ENCODE measurements at places on chromosomes 6 and 20. TPM values are rescaled to one million over a fixed set of nuclear protein-coding genes. Genes with fewer than 3 reads are reported as not detected.

Gene MRPS10
- 43.3 TPM for polyA plus RNA-seq

Gene CRISP3
- not detected for polyA plus RNA-seq

Gene ECI2
- polyA plus RNA-seq, result 55.3 TPM

Gene CDH22
- polyA plus RNA-seq, result not detected

Gene SLC16A10
- not detected for polyA plus RNA-seq

Gene PROCR
- polyA plus RNA-seq, result 28.0 TPM

DNA sequence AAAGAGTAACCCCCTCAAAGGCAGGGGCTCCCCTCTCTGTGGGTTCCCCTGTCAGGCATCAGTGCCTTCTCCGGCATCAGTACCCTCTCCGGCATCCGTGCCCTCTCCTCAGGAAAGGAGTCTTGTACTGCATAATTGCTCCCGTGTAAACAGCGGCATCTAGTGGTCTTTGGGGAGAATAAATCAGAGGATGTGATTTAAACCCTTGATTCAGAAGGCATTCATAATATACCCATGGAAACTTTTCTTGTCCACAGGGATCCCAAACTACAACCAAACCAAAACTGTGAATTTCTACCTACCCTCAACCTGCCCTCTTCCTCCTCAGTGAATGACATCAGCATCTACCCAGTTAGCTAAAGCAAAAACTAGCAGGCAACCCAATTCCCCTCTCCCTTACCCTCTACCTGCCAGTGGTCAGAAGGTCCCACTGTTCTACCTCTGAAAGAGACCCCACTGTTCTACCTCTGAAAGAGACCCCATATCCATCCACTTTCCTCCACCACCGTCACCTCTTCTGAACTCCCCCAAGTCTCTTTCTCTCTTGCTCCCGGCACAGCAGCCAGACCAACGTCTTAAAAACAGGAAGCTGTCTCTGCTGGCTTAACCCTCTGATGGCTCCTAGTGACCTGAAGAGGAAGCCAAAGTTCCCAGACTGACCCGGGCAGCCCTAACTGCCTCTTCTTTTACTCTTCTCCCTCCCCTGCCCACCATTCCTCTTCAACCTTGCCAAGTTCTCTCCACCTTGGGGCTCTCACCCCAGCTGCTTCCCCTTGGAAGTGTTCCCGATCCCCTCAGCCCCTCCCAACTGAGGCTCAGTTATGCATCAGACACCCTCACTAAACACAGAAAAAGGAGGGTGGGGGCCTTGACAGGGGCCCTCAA, 27.2 kb downstream of the UBE2V1 start:
- no peak for DNase-seq

GRCh38 chr20:43507150-43508080, at the start of gene L3MBTL1:
Gene L3MBTL1, plus strand, starts transcription at chr20:43507697. Its CDS starts 5,807 bp downstream, at chr20:43513504.
- no peak for DNase-seq

GRCh38 chr6:21335591-21335990, 258.0 kb upstream of the SOX4 start:
- DNase-seq, result no peak

- no peak for DNase-seq
Measured at GRCh38 chr20:60570481-60571277, 612.5 kb downstream of the CDH26 start.

GRCh38 chr20:21096321-21097043, 9.7 kb downstream of the LINC00237 start:
- no peak for DNase-seq

- DNase-seq, result peak; percentile 45
Measured at GRCh38 chr6:5132731-5133130, 47.6 kb downstream of the PPP1R3G start.

DNA sequence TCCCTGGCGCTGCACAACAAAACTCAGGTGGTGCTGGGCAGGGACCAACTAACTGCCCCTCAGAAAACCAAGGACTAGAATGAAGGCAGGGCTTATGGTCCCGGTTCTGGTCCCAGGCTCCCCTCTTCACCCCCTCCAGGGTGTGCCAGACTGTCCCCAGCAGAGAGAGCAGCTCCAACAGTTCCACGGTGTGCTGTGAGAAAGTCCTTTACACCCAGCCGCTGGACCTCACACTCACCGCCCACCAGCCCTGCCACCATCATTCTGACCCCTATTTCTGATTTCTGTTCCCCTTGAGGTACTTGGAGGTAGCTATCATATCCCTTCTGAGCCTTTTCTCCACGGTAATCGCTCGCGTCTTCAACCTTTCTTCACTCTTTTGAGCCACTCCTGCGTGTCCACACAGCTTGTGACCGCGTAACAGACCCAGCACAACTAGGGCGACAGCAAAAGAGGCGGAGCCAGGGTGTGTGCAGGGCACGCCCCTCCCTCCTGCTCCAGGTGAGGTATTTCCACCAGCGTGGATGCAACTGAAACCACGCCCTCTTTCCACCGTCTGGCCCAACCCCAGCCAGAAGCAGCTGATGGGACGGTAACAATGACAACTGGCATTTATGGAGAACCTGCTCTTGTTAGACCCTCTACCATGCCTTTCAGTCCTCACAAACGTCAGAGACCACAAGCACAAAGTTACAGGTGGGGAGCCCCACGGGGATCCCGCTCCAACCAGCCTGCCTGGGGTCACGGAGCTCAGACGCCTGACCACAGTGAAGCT, 2.3 kb downstream of the PXDC1 start:
- DNase-seq, result no peak
